ENCODE measurements at places on chromosomes 6 and 20.
A peak's percentile ranks its signal among the peaks of the same experiment; 100 is the strongest.

- DNase-seq: no peak
Observed at GRCh38 chr6:80454197-80454596, 347.7 kb downstream of the BCKDHB start.

DNA sequence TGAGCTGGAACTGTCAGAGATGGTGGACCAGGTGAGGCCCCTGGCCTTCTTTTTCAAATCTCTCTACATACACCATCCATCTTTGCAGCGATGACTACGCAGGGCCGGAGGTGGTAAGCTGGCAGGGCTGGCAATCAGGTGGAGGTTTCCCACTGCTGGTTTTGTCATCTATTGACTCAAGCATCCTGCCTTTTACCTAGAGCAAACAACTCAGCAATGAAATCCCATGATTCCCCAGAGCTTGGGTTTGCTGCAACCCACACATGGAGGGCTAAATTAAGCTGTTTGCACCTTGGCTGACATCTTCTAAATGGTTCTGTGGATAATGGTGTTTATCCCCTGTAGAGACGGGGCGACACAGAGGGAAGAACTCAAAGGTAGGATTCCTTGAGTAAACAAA, 170.2 kb downstream of the SCP2D1 start:
- no peak for DNase-seq

DNA sequence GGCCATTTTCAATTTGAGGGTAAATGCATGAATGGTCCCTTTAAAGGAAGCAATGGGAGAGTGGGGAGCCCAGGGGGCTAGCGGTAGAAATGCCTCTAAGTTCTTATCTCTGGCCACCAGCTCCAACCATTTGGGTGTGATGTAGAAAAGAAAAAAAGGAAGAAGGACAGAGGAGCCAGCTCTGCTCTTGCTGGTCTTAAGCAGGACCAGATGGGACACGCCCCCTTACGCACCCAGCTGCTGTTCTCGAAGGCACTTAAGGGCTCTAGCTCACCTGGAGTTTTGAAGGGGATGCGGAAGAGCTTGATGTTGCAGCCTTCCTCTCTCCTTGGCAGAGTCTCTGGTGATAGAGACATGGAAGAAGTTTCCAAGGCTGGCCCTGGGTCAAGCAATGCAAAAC, 59.5 kb upstream of the RNF144B start:
- DNase-seq: no peak

DNA sequence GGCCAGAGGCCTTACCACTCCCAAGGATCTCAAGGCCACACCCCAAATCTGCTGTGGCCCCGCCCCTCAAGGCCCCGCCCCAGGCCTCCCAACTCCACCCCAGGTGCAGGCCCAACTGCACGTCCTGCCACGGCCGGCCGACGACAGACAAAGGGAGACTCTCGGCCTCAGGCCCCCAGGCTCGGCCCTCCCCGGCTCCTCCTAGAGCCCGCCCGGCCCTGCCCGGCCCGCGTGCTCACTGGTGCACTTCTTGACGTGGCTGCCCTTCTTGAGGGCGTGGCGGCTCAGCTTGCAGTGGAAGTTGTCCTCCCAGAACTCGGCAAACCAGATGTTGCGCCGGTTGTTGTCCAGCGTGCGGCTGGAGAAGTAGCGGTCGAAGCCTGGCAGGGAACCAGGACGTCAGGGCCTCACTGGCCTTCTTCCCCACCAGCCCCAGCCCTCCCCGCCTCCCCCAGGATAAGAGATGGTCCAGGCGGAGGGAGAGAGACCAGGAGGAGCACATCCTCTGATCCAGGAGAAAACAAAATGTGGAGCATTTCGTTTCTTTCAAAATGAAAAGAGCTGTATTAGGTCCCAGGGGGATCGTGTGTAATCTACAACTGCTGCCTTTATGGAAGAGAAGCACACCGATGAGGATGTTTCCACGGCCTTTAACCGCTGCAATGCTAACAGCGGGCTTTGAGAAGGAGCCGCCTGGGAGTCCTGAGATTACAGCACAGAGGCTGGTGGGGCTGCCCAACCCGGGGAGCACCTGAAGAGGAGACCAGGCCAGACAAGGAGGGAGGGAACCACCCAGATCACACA, 89.4 kb downstream of the GRM4 start:
- DNase-seq: peak; percentile 71

- DNase-seq: no peak
Observed at GRCh38 chr20:25720285-25720684, 23.6 kb upstream of the ZNF337 start.

DNA sequence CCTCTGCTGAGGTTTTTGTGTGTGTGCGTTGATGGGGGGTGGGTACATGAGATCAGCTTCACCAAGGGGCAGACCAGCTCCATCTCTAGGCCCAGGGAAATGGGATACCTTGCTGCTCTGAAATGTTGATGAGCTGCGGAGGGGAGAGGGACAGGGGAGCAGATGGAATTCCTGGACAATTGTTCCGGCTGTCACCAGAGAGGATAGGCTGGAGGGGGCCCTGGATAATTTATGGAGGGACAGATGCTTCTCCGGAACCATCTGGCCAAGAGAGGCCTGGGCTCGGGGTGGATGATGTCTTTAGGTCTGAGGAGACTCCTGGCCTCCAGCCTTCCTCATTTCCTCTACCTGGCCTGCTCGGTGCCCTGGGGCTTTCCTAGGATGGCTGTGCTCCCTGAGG, 1.9 kb upstream of the TJAP1 start:
- no peak for DNase-seq

GRCh38 chr6:103680116-103680515, 1179.6 kb downstream of the HACE1 start:
- no peak for DNase-seq

DNA sequence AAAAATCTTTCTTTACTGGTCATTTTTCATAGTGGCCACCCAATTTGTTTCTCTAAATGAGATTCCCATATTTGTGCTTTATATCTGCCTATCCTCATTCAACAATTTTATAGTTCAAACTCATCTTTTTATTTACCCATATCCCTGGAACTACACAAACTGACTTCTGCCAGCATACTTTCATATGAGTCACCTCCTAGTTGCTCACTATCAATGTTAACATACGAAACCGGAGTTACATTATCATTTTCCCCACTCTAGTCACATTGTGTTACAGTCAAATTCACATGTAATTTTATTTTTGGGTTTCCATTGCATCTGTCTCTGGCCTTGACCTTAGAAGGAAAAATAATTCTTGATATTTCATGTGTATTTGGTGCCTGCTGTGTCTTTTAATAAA, 499.4 kb downstream of the MAFB start:
- DNase-seq: no peak

DNA sequence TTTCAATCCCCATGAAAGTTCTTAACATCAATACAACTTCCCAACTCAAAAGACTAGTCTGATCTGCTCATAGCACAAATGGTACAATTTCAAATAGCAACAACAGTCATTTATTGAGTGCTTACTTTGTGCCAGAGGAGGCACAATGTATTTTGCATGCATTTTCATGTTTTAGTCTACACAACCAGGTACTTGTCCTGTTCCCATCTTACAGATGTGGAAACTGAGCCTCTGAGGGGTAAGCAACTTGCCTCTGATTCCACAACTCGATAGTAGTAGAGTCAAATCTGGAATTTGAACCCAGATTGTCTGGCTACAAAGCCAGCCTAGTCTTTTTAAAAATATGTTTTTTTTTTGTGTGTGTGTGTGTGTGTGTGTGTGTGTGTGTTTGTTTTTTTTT, 45.6 kb upstream of the TBC1D7 start:
- no peak for DNase-seq

DNA sequence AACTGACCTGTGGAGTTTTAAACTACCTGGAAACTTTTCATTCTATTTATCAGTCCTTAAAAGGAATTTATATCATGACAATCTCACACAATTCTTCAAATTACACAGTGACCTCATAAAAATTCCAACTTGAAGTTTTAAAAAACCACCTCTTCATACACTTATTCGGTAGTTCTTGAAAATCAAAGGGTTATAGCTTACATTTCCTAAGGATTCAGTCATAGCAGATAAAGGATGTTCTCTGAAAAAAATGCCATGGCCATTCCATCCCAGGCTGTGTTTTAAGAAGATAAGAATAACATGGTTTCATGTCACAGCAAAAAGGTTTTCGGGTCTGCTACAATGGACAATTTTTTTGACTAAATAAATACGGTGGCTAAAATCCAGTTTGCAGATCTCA, 41.2 kb downstream of the GOPC start:
- no peak for DNase-seq

DNA sequence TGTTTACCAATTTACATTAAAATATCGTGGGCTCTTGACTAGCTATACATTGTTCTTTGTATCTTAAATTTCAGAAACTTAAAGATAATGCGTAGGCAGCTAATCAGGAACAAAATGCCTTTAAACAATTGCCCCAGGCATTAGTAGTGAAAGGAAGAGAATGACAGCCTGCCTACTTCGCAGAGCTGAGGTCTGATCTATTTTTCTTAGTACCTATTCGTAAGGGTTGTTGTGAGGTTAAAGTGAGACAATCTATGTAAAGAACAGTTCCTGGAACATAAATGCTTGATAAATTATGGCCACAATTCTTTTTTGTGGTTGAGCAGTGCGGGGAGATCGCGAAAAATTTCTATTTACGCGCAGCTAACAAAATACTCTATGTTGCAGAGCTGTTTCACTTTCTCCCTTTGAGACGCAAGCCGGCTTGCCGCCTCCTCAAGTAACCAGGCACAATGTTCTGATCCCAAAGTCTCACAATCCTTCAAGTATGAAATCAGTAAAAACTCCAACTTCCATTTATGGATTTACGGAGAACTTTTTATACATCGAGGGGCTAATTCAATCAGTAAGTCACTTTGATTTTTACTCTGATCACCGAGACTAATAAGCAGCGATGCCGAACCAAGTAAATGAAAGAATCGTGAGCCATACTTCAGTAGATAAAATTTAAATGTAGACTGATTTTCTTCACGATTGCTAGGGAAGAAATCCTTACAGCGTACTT, 878 bp upstream of the PNRC1 start:
- peak; percentile 46 for DNase-seq

DNA sequence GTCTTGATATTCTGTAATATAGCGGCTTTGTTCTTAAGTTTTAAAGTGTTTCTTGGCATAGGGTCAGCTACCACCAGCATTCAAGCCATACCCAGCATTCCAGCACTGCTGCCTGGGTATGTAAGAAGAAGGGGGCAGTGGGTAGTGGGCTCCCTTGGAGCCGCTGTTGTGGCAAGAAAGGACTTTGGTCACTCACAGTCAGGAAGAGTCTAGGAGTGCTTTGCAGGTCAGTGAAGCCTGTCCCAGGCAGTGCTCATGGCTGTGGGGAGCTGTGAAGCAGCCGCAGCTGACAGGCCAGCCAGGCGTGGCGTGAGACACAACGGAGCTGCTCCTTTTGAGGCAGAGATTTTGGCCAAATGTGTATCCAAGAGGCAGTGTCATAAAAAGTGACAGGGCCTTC, 512.0 kb downstream of the CDKAL1 start:
- DNase-seq: no peak

- DNase-seq: no peak
Observed at GRCh38 chr6:116008470-116009243, 52.0 kb downstream of the FRK start.

DNA sequence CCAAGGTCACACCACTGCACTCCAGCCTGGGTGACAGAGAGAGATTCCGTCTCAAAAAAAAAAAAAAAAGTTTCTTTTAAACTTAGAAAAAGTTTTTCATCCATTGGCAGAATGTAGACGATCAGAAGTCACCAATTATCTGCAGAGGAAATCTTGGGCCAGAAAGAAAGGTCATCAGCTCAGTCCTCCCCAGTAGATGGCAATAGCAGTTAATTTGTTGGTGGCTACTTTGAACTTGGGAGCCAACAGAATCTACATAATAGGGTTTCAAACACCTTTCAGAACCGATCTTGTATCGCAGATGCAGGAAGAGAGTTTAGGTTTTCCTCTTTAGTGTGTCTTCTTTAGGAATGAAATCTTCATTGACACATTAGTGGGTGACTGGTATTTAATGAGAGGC, 41.7 kb downstream of the LBP start:
- DNase-seq: no peak

- DNase-seq: no peak
Observed at GRCh38 chr6:99629293-99629692, 22.7 kb downstream of the PRDM13 start.

- DNase-seq: no peak
Observed at GRCh38 chr6:157622427-157622826, 200.6 kb upstream of the SNX9 start.

DNA sequence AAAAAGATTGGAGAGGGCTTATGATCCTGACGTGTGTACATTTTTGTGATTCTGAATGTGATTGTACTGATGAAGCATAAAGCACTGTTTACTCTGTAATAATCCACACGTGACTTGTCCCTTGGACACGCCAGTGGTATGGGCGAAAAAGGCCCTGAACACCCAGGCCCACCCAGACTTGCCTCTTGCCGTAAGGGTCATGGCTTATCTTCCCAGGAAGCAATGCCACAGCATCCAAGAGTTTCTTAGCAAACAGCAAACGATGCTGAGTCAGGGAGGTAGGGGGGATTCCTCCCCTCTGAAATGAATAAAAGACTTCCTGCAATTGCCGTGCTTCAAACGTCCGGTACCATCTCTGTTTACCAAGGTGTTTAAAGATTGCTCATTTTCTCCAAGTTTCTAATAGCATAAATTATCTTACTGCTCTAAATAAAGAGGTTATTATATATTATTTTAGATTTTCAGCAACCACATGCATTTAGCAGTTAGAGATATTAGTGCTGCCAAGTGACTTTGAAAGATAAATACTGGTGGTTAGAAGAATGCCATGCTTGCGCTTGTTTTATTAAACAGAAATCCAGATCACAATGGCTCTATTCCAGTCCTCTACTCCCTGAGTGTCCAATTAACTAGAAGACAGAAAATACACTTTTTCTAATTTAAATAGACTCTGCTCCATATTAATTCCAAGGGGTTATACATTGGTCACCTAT, 212.8 kb upstream of the CST7 start:
- no peak for DNase-seq

- DNase-seq: no peak
Observed at GRCh38 chr6:35461270-35461669, 6.9 kb upstream of the RPL10A start.
